ENCODE measurements at places on chromosomes 1 and 21. TPM values are rescaled to one million over a fixed set of nuclear protein-coding genes. Genes with fewer than 3 reads are reported as not detected.

The CCDC30 gene
- 1.2 TPM for total RNA-seq

The RNF186 gene
- not detected for total RNA-seq

The MTARC1 gene
- 8.2 TPM for total RNA-seq

The TRIM46 gene
- total RNA-seq, result 1.8 TPM

The PADI4 gene
- not detected for total RNA-seq

The C1orf21 gene
- total RNA-seq, result 5.7 TPM

The DCDC2B gene
- total RNA-seq, result not detected

The TNNT2 gene
- not detected for total RNA-seq

The DMRTA2 gene
- 0.22 TPM for total RNA-seq

The TEX38 gene
- total RNA-seq, result not detected

The TMEM125 gene
- total RNA-seq, result not detected

The ELAVL4 gene
- total RNA-seq, result not detected

The SEC16B gene
- total RNA-seq, result 0.79 TPM

Data from A549 treated with ZK216348 at 1 μM for 4 hours (cell line).